ENCODE measurements at places on chromosomes 7 and 10. TPM values are rescaled to one million over a fixed set of nuclear protein-coding genes. Genes with fewer than 3 reads are reported as not detected.
A peak's percentile ranks its signal among the peaks of the same experiment; 100 is the strongest.

- no peak for DNase-seq
Measured at GRCh38 chr10:125025341-125025740, 83.4 kb downstream of the ZRANB1 start.

DNA sequence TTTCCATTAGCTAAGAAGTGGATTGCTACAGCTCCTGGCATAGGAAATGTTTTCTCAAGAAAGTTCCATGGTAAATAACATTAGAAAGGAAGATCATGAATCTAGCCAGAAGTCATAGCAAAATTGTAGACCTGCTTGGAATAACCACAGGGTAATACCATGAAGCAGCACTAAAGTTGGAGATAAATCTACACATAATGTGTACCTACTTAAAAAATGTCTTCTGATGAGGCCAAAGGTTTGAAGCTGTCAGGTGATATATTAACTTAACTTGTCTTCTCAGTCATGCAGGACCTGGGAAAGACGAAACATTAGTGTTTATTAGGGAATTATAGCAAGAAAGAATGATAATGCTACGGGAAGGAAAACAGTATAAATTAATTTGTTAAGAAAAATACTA, 6.3 kb downstream of the CISD1 start:
- DNase-seq: no peak

The ANK3 gene
- 55.4 TPM for total RNA-seq

DNA sequence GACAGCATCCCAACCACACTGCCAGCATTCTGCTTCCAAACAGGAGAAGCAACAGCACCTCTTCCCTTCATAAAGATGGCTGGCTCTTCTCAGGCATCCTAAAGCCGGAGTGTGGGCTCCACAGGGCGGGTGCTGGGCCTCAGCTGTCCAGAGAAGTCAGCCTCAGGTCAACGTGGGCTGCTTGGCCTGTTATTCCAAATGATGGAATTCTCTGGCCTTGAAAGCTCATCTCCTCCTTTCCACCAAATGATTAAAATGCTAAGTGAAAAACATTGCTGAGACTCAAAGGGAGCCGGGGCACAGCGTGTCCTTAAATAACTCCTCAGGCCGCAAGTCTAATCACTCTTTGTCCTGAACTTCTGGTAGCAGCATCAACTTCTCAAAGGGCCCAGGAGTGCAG, 53.1 kb upstream of the CPXM2 start:
- no peak for DNase-seq

GRCh38 chr7:18685971-18686370, 190.4 kb downstream of the HDAC9 start:
- no peak for DNase-seq

DNA sequence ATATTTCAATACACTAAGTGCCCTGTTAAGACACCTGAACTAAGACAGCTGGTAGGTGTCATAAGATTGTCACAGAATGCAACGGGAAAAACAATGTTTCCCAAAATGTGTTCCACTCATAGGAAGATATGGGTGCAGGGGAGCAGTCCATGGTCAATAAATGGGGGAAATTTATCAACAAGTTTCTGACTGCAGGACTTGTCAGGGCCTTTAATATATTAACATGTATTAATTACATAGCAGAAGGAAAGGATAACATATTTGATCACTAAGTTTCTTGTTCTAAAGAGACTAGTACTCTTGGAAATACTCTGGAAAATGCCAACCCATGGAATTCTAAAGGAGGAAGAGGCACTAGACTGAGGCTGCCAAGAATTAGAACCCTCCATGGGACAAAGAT, 6.7 kb downstream of the RBP3 start:
- no peak for DNase-seq

DNA sequence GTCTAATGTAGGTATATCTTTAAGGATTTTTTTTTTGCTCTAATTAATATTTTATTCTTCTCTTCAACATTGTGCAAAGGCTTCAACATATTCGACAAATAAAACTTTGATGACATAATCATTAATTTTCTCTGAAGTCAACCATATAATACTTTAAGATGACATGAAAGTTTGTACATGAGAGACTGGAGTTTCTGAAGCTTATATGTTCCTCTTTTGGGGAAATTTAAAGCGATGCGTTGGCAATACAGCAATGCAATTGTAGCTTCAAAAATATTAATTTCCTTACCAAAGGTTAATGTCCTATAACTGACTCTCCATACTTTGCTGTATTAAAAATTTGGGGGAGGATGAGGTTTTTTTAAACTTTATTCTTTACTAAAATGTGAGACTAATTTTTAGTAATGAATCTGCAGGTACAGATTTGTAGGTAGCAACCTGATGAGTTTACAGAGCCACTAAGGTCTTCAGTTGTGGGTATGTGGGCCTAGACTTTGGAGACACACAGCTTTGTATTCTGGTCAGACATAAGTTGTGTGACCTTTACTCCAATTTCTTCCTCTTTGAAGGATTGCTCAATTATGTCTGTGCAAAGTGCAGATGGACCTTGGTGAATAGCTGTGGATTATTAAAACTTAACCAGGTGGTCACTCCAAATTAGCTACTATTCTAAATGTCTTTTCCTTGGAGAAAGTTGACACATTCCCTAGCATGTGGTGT, 18.0 kb upstream of the LIPA start:
- no peak for DNase-seq

DNA sequence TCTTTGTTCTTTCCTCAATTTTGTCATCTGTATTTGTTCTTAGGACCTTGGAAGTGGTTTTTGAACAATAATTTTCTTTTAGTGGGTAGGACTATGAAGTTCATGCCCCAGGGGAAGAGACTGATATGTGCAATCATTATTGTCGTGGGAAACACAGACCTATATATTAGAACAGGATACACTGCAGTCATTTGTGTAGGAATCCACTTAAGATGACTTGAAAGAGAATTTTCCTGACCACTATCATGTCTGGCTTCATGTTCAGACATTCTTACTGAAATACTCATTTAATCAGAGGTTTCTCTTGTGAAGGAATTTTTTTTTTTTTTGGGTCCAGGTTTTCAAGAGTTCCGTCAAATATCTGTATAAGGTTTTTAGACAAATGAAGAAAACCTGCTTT, 163.6 kb downstream of the SUGCT start:
- no peak for DNase-seq

The EBLN1 gene
- not detected for total RNA-seq

The DPP6 gene
- not detected for total RNA-seq

DNA sequence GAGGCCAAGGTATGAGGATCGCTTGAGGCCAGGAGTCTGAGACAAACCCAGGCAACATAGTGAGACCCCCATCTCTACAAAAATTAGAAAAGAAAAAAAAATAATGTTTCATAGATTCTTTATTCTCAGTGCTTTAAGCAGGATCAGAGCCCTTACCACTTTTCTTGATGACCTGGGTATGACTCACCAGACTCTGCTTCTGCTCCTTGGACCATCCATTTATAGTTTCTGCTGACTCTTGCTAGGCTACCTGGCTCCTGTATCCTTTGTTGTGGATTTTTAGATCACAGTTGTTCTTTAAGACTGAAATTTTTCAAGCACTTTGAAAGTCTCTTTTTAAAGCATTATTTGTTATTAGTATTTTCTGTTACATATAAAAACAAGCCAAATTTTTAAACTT, 411.1 kb downstream of the GFRA1 start:
- DNase-seq: no peak

- no peak for DNase-seq
Measured at GRCh38 chr7:158114056-158114850, 473.4 kb downstream of the PTPRN2 start.

DNA sequence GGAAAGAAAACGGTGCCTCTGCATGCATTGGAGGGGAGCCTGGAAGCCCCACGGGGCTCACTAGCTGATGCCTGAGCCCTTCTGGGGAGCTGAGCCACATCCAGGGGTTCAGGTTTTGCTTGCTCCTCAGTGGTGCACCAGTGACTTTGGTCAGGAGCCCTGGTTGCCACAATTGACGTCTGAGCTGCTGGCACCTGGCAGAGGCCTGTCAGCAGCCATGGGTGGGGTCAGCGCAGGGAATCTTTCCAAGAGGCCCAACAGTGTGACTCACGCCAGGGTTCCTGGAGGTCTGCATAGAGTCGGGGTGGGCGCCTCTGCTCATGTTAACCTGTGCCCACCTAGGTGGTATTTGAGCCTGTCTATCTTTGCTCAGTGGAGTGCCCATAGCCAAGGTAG, 138.7 kb downstream of the NEURL1 start:
- DNase-seq: no peak

- DNase-seq: no peak
Measured at GRCh38 chr7:85483177-85483576, 296.3 kb upstream of the SEMA3D start.

DNA sequence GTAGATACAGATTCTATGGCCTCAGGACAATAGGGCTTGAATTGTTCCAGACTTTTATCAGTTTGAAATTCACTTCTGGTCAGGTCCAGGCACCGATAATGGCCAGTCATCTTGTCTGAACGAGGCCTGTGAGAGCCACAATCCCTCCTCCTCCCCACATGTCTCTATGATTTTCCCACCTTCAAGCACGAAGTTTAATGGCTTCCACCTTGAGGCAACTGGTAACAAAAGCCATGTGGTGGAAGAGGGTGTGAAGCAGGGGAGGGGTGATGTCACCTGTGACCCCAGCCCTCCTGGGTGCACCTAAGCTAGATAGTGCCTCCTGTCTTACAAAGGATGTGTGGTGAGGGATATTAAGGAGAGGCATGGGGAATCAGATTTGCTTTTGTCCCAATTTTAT, 89.2 kb downstream of the PCGF5 start:
- DNase-seq: no peak

The SAMD9L gene
- 23.2 TPM for total RNA-seq

The PRR15 gene
- total RNA-seq: 6.0 TPM

The CLRN3 gene
- total RNA-seq: not detected

The CRTAC1 gene
- total RNA-seq: 5.2 TPM

DNA sequence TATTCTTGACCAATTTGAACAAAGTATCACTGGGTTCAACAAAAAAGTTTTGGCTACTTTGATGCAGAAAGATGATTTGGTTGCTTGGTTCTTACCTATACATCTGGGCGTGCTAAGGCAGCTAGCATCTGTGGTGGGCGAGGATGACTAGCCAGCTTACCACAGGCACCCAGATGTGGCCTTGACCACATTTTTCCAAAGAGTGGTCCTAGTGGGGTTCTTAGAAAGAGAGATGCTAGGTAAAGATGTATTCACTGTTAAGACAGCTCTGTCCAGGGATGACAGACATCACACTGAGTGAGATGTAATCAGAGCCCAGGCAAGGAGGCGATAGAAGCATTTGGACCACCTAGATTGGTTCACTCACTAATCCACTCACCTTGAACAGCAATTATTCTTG, 785 bp downstream of the DNTT start:
- no peak for DNase-seq

- no peak for DNase-seq
Measured at GRCh38 chr10:25666276-25666675, 267.8 kb upstream of the MYO3A start.

- no peak for DNase-seq
Measured at GRCh38 chr10:82925547-82925946, 1050.6 kb downstream of the NRG3 start.

DNA sequence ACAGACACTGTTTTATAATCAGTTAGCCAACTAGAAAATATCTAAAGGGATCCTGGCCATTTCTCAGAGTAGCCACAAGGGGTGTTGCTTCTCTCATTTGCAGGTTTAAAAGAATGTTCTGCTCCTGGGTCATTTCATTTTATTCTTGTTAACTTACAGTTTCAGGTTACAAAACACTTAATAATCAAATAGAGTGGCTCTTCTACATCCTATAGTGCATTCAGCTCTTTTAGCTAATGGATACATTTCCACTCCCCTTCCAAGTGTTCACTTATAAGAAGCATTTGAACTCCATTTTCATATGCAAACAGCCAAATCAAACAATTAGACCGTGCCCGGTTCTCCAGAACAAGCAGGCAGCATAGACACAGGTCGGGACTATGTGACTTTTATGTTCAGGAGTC, 117.5 kb downstream of the TRIL start:
- no peak for DNase-seq

The MRC1 gene
- 73.4 TPM for total RNA-seq

DNA sequence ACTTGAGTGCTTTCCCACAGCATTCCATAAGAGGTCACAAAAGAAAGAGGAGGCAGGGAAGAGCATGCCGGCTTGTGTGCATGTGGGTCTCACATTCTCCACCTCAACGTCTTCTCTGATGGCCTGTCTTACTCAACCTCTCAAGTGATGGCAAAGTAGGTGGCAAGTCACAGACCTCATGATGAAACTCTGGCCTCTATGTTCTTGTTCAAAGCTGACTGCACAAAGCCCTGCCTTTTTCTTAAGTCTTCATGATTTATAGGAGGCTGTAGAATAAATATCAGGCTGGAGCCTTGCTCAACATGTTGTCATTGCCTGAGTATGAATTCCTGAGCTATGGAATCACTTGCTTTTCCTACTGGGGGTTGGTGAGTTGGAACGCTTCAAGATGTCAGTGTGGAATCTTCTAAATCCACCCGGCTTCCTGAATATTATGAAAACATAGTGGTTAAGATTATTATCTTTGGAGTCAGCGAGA, 213.6 kb upstream of the INHBA start:
- peak; percentile 9 for DNase-seq

The EGFR gene
- total RNA-seq: 56.7 TPM

The LRGUK gene
- 0.71 TPM for total RNA-seq

The HECW1 gene
- total RNA-seq: 0.28 TPM

GRCh38 chr10:130438861-130439260, 302.7 kb downstream of the GLRX3 start:
- DNase-seq: no peak

- DNase-seq: no peak
Measured at GRCh38 chr10:113000876-113001598, 51.0 kb downstream of the TCF7L2 start.

The PRPS1L1 gene
- total RNA-seq: not detected

GRCh38 chr7:75971309-75971960, 23.0 kb downstream of the TMEM120A start:
- no peak for DNase-seq

GRCh38 chr10:29007748-29008610, 280.9 kb upstream of the LYZL1 start:
- no peak for DNase-seq

DNA sequence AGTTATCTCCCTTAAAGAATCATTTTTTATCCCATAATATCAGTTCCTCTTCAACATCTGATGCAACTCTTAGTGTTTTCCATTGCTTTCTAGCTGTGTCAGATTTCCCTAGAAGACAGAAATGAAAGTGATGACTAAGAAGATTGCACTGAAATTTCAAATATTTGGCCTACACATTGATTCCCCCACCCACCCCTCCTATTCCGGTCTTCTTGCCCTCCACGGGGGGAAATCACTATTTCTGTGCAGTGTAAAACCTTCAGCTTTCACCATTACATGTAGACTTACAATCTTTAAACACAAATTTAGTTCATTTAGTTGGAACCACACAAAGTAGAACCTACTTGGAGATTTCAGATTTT, 63.7 kb upstream of the IL6 start:
- DNase-seq: no peak

GRCh38 chr10:24643679-24644209, 79.9 kb downstream of the ARHGAP21 start:
- DNase-seq: no peak

The IKZF1 gene
- 24.4 TPM for total RNA-seq

The TMEM196 gene
- total RNA-seq: not detected

Measured in thoracic aorta (tissue), 2 donors.